Stimulated activated CD8-positive, alpha-beta memory T cell treated with anti-CD3 and anti-CD28 coated beads, Interleukin-7, amount 100 ng/mL, for 4 hours (primary cell): ENCODE measurements at places on chromosomes 3 and 15.

DNA sequence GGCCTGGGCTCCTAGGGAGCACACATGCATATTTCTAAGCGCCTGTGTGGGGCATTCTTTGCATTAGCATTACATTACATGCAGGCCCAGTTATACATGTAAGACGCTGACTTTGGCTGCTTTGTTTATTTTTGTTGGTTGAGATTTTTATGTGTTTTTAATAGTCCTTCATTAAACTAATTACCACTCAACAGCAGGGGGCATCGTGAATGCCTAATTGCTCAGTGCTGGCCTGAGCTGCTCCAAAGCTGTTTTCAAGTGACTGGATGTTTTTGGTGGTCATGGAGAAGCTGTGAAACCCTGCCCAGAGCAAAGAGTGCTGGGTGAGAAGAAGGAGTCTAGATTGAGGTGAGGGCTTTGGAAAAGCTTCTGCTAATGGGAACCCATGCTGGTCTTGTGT is 41.5 kb downstream of the GPD1L start:
- no peak for DNase-seq

GRCh38 chr15:44595246-44595645 is 58.3 kb downstream of the EIF3J start:
- DNase-seq: no peak

DNA sequence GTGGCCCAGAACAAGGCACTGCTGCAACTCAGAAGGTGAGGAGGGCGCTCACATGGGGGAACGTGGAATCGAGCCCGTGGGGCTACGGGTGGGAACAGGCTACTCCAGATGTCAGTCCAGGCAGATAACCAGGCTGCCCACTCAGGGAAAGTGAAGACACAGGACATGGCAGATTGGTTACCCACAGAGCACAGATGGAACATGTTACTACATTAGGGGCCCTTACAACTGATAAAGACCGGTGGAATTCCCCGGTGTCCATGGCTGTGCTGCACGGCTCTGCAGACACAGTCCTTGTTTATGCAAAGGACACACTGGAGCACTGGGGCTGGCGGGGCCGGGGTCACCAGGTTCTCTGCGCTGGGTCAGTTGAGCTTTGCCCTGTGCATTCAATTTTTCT is 36.9 kb downstream of the PCSK6 start:
- DNase-seq: no peak

GRCh38 chr3:155244216-155244615 is 49.3 kb downstream of the STRIT1 start:
- no peak for DNase-seq

DNA sequence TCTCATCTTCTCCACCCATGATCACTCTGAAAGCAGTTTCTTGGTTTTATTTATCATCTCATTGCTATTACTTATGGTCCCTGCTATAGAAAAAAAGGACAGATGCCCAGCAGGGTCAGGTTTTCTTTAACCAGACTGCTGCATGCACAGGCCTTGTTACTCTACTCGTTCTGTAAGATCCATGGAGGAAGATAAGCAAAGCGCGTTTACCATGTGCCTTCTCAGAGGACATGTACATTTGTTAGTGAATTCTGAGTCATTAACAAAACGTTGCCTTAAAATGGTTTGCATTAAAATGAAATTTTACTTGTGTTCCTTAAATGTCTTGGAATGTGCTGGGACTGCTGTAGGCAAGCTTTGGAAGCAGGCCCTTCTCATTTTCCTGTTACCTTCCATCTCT is 657.3 kb upstream of the KCNMB2 start:
- no peak for DNase-seq

GRCh38 chr3:147672035-147672434 is 262.9 kb downstream of the ZIC1 start:
- no peak for DNase-seq

- DNase-seq: no peak
Measured at GRCh38 chr3:193794002-193794881, 201.2 kb downstream of the OPA1 start.

- no peak for DNase-seq
Measured at GRCh38 chr15:57422113-57422754, 45.9 kb downstream of the CGNL1 start.

- no peak for DNase-seq
Measured at GRCh38 chr3:10192953-10193691, 28.4 kb downstream of the IRAK2 start.

DNA sequence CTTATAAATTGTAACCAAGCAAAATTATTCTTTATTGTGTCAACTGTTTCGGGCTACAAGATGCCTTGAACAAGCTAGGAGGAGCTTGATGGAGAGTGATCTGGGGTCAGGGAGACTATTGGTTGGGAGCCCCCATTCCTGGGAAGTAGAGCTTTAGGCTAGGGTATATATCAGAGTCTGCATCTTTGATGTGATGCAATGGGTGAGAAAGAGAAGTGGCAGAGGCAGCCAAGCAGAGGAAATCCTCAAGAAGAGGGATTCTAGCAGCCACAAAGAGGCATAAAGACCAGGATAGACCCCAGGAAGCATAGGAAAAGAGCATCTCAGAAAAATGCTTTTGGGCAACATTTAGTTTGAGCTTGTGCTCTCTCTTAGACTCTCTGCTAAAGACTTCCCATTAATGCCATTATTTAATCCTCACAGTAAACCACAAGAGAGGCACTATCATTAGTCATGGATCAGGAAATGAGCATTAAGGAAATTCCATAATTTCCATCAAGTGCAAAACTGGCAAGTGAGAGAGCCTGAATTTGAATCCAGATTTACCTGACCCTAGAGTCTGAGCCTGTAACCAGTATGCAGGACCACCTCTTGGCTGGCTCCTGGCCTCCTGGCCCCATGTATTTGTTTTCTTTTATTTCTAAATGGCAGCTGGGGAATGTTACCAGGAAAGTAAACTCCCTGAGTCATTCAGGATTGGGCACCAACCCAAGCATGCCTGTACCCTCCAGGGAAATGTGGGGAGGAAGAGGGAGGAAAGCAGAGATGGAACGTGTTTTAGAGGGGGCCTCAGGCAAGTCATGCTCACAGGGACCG is 118.7 kb downstream of the RPL22L1 start:
- DNase-seq: no peak

DNA sequence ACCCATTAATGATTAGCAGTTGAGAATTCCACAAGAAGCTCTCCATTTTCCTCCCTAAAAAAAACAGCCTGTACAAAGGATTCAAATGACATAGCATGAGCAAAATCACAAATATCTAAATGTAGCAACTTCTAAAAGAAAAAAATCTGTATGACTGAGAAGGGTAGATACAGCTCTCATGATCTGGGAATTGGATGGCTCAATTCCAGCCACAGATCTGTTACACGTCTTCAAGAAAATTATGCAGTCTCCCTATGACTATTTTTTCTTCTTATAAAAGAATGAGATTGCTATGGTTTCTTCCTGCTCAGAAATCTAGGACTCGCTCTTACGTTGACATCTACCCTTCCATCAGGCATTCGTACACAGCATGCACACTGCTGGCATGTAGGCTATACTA is 71.5 kb downstream of the PLCH1 start:
- DNase-seq: no peak

GRCh38 chr3:1190569-1190968 is 97.7 kb downstream of the CNTN6 start:
- DNase-seq: no peak
